AG04449 (cell line): ENCODE measurements at places on chromosomes 6 and 20.

DNA sequence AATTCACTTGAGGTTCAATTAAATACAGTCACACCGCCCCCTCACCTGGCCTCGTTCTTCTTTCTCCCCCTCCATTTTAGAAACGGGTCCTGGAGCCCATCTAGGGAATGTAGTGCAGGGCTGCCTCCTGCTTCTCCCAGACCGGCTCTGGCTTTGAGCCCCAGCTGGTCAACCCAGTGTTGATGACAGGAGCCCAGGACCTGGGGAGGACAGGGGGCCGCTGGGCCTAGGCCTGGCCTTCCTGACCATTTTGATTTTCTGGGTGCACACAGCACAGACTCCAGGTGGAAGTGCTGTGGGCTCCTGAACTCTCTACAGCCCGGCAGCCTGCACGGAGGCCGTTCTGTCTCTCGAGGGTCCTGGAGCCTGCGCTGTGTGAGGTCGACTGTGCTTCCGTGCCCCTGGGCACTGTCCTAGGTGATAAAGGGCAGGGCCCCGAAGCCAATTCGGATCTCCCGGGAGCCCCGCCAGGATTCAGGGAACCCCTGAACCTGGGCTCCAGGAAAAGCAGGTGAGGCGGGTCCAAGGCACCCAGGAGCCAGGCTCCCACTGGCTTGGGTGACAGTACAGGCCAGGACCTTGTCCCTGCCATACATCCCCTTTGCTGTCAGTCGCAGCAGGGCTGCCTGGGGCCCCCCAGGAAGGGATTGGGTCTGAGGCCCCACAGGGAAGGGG, 23.3 kb downstream of the NPEPL1 start:
- no peak for DNase-seq

DNA sequence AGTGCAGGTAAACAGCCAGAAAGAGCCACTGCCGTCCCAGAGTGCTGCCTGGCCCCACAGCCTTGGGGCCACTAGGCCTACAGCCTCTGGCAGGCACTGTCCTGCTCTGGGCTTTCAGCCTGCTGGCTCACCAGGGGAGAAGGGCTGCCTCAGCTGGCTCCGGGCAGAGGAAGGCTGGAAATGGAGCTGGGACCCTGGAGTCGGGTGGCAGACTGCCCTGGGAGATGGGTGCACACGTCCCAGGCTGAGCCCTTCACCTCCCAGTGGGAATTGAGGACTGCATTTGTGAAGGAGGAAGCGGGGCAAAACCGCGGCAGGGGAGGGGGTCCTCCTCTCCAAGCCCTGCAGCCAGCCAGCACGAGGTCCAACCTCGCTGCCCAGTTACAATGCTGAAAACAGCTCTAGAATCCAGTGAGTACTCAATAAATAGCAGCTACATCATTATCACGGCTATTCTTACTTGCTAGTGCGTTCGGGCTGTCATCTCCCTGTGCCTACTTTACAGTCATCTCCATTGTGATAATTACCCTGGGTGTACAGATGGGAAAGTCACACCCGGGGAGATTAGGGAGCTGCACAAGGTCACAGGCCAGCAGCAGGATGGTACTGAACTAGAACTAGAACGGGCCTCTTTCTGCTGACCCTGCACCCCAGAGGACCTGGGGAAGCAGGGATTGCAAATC, 13.1 kb downstream of the ACSS1 start:
- DNase-seq, result no peak

DNA sequence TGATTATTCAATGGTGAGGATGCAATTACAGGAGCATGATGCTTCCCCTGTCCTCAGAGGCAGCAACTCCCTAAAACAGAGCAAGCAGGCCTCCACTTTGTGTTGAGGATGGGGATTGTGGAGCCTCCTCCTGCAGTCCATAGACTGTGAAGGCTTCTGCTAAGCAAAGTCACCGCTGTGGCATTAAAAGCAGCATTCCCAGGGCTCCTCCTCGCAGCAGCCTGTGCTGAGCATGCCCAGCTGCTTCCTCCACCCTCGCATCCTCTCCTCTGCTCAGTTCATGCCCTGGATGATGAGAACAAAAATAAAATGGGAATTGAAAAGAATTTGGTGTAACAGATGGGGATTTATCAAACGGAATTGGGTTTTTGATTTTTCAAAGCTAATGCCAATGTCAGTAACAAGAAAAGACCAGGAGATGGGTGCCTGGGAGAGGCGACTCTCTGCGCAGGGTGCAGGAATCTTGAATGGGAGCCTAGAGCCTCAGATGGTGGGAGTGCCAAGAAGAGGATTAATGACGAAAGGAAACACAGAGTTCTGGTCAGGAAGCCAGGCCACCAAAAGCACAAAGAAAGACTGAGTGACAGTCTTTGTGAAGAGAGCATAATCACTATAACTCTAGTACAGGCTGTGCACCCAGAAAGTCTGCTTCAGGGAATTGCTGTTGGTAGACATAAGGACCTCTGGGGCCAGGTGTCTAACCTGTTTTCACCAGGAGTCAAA, 347.6 kb downstream of the TPBG start:
- no peak for DNase-seq

DNA sequence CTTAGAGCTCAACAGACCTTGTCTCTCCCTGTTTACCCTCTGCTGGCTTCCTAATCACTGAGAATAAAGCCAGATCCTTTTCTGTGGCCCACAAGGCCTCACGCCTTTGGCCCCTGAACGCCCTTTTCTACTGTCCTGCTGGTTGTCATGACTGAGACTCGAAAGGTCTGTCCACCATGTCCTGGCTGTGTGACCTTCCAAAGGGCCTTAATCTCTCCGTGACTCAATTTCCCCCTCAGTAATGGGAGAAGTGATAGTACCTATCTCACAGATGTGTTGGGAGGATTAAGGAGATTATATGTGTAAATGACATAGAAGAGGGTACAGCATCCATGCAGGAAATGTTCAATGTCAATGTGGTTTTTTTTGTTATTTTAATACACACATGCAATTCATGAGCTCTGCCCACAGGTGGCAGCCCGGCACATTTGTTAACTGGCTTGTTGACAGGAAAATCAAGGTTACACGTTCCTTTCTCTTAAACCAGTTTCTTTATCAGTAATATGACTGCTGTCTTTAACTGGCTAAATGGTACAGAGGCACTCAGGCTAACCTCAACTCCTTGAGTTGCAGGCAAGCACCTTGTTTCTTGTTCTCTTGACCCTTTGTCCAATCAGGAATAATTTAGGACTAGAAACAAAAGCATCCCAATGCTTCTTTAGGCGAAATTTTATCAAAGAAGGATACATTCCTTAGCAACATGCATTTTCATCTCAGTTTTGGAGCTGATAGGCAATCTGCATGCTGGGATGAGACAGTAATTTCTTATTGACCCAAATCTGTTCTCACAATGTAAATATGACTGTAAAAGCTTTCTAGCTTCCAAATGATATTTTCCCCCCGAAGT, 16.6 kb downstream of the SLC22A1 start:
- no peak for DNase-seq

DNA sequence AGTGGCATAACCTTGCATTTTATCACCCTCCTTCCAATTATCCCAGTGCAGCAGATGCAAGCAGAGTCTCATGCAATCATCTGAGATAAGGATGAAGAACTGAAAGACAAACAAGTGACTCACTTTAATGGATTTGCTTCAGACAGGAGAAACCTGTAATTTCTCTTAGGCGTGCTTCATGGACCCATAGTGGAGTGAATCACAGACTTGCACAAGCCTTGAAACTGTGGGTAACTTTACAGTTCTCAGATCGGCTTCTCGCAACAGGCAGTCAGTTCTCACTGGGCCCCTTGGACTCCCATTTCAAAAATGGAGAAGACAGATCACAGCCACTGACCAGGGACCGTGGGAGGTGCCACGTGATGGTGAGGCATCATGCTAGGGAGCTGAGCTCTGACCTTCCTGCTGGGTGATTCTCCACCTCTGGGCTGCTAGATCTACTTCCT, at the start of gene ADGRF4:
Gene ADGRF4 (plus strand): TSS at position 239 of the 446 bp plus-strand sequence. CDS start 8,666 bp downstream, outside the sequence.
- no peak for DNase-seq

GRCh38 chr6:45681860-45682511, 304.3 kb upstream of the SUPT3H start:
- DNase-seq, result no peak

GRCh38 chr6:27605401-27606342, 132.8 kb upstream of the ZNF184 start:
- no peak for DNase-seq

DNA sequence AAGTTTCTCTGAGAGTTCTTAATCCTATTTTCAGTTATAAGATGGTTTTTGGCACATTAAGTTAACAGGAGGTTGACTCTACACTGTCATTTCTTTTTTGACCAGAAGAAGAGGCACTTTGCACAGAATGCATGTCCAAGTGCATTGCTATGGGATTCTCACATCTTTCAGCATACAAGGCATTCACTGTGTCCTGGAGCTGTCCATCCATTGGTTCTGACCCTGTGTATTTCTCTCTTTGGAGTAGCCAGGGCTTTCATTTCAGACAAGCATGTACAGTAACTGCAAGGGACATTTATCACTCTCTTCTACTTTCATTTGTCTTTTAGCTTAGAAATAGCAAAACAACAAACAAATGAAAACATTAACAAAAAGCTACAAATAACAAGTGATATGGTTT, 275.1 kb upstream of the IMPG1 start:
- no peak for DNase-seq

DNA sequence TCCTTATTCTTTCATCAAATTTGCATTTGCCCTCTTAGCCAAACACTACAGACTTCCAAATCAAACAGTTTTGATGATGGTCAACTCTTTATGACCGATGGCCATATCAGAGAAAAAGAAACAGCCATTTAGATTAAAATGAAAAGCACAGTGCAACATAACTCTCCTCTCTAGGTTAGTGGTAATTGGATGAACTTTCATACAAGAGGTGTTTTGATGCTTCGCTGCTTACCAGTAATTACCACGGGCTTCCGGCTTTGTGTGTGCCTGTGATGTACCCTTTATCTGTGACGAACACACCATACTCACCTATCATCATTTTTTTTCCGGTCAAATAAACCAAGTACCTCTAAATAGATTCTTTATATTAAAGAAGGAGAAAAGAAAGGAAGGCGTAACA, 181.8 kb downstream of the FOXA2 start:
- no peak for DNase-seq

DNA sequence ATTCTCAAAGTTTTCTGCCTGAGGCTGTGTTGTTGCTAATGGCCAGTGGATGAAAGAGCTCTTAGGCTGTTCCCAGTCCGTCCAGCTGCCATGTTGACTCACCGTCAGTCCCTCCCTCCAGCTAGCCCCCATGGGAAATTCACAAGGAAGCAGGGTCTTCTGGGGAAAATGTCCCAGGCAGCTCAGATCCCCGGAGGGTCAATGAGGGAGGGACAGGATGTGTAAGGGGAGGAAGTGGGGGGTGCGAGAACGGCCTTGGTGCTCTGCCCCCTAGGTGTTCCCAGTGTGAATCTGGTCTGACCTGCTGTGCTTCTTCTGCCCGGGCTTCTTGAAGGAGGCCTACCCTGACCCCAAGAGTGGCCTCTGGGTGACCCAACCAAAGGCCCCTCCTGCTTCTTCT, 65.9 kb downstream of the CEBPB start:
- no peak for DNase-seq

DNA sequence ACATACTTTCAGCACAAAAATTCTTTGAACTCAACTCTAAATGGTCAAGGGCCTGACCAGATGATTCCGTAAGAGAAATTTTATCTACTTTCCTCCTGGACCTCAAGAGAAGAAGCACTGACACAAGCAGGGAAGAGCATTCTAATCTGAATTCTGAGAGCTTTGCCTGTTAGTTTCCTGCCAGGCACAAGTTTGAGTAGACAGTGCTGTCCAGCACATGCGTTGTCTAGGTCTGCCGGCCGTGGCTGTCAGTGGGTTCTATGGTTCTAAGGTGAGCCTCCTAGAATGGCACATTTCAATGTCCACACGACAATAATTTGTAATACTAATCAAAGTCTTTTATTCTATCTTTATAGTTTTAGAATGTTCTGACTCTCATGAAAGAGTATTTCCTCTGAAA, 91.9 kb downstream of the RFPL4B start:
- no peak for DNase-seq

DNA sequence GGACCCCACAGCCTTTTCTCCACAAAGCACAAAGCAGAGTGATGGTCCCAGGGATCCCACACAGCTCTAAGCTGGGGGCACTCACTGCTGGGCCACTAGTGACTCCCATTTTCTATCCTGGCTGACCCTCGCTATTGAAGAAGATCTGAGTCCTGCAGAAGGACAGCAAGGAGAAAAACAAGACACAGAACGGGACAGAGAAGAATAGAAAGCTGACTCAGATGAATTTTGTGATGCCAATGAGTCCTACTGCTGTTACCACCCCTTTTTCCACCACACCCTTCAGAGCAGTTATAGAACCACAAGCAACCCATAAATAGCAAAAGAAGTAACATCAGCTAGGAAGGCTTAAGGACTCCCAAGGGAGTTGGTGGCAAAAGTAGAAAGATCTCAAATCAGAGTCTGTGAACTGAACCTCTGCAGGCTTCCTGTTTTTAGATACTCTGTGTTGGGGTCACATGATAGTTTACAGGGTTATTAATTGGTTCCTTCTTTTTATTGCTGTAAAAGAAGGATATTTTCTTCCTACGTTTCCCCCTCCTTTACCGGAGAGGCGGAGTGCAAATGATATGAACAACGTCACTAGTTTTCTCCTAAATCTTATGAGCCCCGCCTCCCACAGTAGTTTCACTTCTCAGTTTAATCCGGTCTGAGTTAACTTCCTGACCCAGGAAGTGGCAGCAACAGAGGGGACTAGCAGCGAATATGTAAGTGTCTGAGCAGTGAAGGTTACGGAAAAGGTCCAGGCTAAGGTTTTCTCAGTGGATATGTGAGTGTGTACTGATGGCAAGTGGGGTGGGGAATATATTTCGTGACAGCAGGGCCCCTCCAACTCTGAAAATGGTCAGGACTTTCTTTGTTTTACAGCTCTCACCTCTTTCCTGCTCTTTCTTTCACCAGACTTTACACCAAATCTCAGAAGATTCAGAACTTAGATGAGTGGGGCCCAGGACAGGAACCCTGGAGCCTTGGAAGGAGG, at the start of gene TRIM38:
Gene TRIM38 (plus strand): TSS at position 654 of the 979 bp plus-strand sequence. CDS start 3,721 bp downstream, outside the sequence.
- DNase-seq, result peak; percentile 74

- no peak for DNase-seq
Observed at GRCh38 chr6:24321538-24322162, 36.2 kb downstream of the DCDC2 start.

DNA sequence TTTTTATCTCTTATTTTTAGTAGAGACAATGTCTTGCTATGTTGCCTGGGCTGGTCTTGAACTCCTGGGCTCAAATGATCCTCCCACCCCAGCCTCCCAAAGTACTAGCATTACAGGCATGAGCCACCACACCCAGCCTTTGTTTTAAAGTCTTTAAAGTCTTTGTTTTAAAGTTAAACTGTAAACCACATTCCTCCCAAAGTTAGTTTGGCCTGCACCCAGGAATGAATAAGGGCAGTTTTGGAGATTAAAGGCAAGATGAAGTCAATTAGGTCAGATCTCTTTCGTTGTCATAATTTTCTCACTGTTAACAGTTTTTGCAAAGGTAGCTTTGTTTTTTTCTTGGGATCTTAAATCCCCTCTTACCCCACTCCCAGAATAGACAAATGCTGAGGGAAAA, 63.8 kb downstream of the UBR2 start:
- DNase-seq, result no peak

GRCh38 chr6:160967833-160968232, 23.7 kb upstream of the MAP3K4 start:
- DNase-seq, result no peak
